ENCODE measurements at places on chromosomes 7 and 10.

DNA sequence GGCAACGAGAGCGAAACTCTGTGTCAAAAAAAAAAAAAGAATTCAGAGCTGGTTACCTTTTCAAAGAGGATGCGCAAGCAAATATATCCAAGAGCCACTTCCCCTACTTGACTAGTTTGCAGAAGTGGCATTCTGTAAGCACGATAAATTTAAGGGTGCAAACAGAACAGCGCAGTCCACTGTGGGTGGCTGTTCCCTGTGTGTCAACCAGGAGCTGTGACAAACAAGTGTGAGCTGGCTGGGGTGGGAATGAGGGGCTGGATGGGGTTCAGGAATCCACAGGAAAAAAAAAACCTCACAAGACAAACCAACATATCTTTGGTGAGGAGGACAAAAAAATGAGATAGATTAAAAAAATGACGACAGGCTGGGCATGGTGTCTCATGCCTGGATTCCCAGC, 15.9 kb downstream of the GUSB start:
- no peak for DNase-seq

DNA sequence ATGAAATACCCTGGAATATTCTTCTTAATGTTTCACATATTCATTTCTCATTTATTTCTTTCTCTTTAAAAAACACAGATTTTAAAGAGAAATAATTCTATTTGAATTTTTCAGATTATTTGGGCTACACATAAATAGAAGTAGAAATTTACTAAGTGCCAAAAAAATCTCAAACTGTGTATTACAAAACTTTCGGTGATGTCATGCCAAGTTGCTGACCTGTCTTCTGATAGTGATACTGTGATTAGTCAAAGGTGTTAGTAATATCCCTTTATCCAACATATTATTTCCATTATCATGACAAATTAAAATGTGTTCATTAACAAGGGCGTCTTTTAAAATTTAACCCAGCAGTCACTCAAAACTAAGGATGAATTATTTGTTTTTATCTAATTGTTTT, 60.1 kb downstream of the COL28A1 start:
- DNase-seq: no peak

- DNase-seq: no peak
Measured at GRCh38 chr10:71219918-71220688, 7.7 kb downstream of the UNC5B start.

DNA sequence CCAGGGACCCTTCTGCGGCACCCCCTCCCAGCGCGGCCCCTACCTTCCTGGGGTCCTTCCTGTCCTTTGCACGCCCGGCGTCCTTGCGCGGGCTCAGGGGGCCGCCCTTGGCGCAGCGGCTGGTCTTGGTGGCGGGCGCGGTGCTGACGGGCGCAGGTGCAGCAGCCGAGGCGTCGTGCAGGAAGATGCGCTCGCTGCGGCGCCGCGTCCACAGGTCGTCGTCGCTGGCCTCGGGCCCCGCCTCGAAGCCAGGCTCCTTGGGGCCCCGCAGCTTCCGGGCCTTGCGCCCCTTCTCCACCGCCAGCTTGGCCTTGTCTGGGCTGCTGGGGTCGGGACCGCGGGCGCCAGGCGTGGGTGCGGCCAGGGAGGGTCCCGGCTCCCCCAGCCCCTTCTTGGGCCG, 49.8 kb downstream of the SLC29A4 start:
- DNase-seq: no peak

DNA sequence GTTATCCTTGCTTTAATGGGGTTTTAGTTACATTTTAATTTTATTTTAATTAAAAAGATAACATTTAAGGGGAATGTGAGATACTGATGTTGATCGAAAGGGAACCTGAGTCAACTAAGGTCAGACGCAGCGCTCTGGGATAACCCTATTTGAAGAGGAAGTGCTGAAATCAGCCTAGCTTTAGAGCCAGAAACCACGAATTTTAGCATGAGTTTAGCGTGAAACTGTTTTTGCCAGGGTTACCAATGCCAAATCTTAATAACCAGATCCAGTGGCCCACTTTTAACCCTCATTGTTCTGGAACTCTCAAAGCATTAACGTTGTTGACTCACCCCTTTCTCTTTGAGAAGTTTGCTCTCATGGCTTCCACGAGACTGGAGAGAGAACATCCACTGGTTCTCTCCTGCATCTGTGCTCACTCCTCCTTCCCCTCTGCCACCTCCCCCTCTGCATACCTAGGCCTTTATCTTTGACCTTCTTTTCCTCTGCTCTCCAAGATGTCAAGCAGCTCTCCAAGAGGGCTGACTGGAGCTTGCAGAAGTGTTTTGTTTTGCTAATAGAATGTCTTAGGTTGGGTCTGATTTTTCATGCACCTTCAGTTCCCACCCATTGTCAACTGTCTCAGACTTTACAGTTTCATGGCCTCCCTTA, 198.3 kb upstream of the CELF2 start:
- DNase-seq: no peak

GRCh38 chr10:102856758-102857424, 2.8 kb downstream of the BORCS7 start:
- no peak for DNase-seq

- DNase-seq: peak; percentile 38
Measured at GRCh38 chr7:9488555-9488954, 1055.1 kb downstream of the NXPH1 start.

DNA sequence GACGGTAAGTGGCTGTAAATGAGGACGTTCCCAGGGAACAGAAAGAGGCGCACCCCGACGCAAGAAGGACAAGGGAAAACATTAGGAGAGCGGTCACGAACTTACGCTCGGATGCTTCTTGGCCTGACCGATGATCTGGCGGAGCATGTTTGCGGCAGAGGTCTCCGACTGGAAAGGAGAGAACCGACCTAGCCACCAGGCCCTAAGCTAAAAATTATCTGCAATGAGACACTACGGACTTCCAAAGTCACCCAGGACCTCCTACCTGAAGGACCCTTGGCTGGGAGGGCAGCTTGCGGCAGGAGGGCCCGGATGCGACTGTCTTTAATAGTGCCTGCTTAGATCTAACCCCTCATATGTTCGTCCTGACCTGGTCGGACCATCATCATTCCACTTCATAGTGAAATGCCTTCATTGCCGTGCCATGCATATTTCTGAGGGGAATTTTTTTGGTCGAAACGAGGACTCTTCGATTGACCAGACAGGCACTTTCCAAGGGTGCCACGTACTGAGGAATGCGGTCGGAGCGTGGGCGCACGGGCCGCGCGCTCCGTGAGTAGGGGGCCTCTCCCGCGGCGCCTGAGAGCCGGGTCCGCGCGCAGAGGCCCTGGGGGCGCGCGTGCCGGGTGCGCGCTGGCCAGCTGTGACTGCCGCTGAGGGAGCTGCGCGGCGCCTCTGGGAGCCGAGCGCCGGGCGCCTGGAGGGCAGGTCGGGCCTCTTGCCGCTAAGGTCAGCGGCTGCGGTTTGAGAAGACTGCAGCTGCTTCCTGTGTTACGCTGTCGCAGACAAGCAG, 33.6 kb upstream of the PHF14 start:
- peak; percentile 95 for DNase-seq

- DNase-seq: no peak
Measured at GRCh38 chr10:19577807-19578206, 238.4 kb upstream of the PLXDC2 start.

DNA sequence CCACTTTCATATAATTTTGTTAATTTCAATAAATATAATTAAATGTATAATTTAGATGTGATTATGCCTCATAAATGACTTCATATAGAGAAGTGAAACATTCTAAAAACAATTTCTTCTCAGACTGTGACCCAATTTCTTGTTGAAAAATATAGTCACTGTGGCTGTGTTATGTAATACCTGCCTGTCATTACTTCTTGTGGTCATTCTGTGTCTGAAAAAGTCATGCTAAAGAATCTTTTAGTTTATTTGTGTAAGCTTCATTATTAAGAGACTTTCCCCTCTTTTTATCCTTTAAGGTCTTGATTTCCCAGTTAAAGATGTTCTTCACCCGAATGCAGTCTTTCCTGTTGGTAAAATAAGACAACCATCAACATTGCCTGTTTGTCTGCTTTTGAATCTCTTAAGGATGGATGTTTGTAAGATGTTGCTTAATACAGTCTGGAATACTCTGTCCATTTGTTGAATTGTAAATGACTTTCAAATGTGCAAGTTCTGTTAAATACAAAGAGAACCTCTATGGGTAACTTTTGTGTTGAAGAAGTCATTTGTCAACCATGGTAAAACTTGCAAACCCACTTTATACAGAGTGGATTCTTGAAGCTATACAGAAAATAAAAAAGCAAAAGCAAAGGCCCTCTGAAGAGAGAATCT, 16.0 kb downstream of the KAT6B start:
- no peak for DNase-seq

- DNase-seq: no peak
Measured at GRCh38 chr10:12735843-12736462, 265.6 kb downstream of the CCDC3 start.

DNA sequence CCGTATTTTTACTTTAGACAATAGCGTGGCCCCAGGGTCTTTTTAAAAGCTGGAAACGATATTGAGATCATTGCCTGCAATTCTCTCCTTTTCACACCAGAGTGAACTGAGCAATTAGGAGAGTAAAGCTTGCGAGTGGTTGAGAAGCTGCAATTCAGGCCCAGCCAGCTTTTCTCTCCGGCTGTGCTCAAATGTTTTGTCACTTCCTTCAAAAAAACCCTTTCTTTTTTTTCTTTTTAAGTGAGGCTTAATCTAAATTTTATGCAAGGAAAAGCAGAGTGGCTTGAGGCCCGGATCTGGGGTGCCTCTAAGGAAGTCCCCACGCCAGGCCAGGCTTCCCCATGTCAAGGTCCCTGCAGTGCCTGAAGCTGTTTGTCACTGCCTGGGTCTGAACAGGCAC, 433.9 kb downstream of the GLRX3 start:
- no peak for DNase-seq

GRCh38 chr7:27723085-27723484, 16.9 kb upstream of the TAX1BP1 start:
- DNase-seq: peak; percentile 81

GRCh38 chr10:227014-227413, 91.8 kb downstream of the ZMYND11 start:
- no peak for DNase-seq

All from NCI-H446 treated with DMSO at 0.1 percent for 48 hours (cell line).